ENCODE measurements at places on chromosomes 12 and 14.

DNA sequence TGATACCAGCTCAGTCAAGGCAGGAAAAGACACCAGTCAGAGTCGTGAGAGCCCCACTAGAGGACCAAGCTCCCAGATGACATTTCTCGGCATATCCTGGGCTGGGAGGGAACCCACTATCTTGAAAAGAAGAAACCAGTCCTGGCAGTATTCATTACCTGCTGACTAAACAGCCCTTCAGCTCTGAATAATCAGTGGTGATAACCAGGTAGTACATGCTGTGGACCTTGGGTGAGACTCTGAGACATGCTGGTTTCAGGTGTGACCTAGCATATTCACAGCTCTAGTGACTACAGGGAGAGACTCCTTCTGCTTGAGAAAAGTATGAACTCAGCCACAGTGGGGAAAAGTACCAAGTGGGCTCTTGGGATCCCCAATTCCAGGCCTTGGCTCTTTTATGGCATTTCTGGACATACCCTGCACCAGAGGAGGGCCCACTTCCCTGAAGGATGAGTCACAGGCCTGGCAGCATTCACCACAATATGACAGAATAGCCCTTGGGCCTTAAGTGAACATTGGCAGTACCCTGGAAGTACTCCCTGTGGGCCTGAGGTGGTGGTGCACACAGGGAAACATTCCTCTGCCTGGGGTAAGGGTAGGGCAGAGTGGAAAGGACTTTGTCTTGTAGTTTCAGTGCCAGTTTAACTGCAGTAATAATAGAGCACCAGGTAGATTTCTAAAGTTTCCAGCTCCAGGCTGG lies 82.6 kb upstream of the SLC38A4 start:
- DNase-seq: no peak

DNA sequence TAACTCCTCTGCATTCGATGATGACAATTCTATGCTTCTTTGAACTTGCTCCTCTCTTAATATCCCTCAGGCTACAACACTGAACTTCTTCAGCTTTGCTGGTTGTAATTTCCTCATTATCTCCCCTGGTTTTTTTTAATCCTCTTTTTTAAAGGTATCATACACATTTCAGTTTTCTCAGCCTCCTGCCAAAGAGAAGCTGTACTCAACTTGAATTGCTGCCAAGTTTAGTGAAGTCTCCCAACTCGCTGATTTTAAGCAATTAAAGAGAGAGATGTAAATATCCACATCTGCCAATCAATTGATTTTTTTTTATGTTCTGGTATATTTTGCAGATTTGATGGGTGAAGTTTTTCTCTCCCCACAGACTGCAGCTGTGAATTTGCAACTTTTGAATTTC lies 817.8 kb downstream of the GALC start:
- no peak for DNase-seq

- no peak for DNase-seq
Observed at GRCh38 chr14:92572050-92572449, 58.5 kb downstream of the RIN3 start.

- DNase-seq: no peak
Observed at GRCh38 chr14:59358784-59359183, 106.4 kb downstream of the GPR135 start.

DNA sequence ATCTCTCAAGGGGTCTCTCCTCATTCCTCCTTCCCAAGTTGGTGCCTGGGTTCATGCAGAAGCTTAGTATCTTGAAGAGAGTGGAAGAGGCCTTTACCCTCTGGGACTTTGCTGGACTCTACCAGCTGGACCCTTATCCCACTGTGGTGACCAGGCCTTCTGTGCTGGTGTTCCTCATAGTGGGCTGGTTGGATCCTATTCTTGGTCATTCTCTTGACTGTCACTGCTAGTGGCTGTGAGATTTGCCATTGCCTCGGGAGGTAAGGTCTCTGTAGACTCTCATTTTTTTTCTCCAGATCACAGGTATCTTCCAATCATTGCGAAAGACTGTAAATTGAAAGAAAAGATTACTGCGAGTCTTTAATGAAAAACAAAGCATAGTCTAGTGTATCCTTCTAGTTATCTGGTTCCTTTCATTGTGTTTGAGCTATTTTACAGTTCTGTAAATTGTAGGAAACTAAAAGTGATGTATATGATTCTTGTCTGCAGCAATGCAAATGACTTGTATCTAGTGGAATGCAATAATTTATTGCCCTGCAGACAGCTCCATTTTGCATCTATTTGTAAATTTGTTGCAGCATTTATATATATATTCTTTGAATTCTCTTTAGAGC lies 217.9 kb downstream of the AEBP2 start:
- peak; percentile 21 for DNase-seq

DNA sequence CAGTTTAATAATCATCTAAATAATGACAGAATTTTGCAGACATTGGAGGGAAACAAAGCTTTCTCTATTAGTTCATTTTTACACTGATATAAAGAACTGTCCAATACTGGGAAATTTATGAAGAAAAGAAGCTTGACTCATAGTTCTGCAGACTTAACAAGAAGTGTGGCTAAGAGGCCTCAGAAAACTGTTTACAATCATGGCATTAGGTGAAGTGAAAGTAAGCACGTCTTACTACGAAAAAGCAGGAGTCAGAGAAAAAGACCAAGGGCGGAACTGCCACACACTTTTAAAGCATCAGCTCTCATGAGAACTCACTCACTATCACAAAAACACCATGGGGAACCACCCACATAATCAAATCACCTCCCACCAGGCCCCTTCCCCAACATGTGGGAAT lies 804.4 kb downstream of the FLRT2 start:
- DNase-seq: no peak

DNA sequence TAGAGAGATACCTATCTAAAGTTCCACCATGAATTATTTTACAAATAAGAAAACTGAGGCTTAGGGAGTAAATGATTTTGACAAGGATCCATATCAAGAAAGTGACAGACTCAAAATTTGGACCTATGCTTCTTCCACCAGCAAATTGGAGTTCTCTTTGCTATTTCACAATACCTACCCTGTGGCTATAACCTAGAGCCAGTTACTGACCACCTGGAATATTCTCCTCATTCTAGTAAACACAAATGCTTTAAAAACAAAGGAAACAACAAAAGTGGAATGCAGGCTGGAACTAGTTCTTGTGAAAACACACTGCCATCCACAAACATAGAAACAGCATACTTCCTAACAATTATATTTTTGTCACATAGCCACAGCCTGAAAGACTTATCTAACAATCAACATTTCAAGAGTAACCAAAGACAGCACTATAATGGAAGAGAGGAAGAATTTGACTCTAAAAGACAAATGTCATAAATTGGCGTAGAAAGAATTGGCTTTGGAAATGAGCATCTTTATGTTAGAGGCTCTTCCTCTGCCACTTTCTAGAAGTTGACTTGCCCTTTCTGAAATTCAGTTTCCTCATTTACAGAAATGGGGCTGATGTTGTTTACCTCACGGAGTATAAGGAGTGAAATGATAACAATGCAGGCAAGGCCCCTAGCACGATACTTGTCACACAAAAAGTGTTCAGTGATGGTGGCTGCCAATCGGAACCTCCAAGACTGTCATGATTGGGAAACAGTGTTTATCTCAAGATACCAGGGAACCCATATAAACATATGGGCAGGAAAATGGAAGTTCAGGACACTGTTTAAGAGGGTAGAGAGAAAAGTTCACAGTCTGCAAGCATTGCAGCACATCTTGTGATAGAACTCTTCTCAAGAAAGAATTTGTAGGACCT lies 138.6 kb upstream of the LGR5 start:
- no peak for DNase-seq
